ENCODE measurements at places on chromosomes 6 and 20.

DNA sequence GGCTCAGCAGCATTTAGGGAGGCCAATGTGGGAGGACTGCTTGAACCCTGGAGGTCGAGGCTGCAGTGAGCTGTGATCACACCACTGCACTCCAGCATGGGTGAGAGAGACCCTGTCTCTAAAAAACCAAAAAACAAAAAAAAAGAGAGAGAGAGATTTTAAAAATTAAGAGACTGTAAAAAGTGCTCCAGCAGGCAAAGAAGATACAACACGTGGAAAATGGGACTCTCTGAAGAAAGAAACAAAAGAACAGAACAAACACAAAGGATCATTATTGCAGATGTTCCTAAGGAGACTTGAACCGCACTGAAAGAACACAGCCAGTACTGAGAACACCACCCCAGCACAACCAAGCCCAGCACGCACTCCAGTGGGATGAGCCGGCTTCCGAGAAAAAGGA lies 74.2 kb downstream of the TAF4 start:
- DNase-seq, result no peak

DNA sequence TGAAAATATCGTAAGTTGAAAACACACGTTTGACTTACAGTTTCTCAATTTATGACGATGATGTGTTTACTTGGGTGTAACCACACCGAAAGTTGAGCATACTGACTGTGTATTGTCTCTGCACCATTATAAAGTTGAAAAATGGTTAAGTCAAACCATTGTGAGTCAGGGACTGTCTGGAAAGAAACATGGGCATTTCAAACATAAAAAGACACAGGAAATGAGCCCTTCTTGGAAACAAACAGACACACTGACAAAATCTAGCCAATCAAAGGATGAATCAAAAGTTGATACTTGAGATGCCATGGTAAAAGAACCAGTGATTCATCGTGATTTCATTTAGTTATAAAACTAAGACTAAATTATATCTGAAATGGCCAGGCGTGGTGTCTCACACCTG lies 5.3 kb downstream of the POPDC3 start:
- DNase-seq, result no peak

GRCh38 chr20:57124366-57124765 lies 142.1 kb downstream of the BMP7 start:
- no peak for DNase-seq

- DNase-seq, result no peak
These were observed 66.6 kb downstream of the IPCEF1 start for GRCh38 chr6:154289818-154290508.

- DNase-seq, result no peak
These were observed 67.6 kb downstream of the MRPL14 start for GRCh38 chr6:44059359-44060346.

- no peak for DNase-seq
These were observed 42.8 kb downstream of the CDC5L start for GRCh38 chr6:44430326-44430725.

- no peak for DNase-seq
These were observed 905 bp downstream of the RARS2 start for GRCh38 chr6:87588756-87589407.

DNA sequence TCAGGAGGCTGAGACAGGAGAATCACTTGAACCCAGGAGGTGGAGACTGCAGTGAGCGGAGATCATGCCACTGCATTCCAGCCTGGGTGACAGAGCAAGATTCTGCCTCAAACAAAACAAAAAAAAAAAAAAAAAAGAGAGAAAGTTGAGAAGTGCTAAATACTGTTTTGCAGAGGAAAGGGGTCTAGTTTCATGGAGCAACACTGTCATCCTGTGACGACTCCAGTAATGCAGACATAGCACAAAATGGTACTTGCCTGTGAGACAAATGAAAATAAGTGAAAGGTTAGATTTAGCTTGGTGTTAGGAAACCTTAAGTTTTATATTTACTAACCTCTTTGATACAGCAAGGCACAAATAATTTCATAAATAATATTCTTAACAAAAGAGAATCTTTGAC lies 29.7 kb downstream of the CEP162 start:
- no peak for DNase-seq
